ENCODE measurements at places on chromosomes 5 and 9.

GRCh38 chr5:39137819-39138451, 63.7 kb upstream of the RICTOR start:
- peaks cover 43% of the 10 kb centered on the region for H3K4me1 ChIP-seq
- no peak for DNase-seq
- no peak overlapping the region for H3K4me3 ChIP-seq

- no peak overlapping the region for H3K27ac ChIP-seq
- no peak overlapping the region for H3K4me3 ChIP-seq
- no peaks in the 10 kb centered on the region for H3K27me3 ChIP-seq
- H3K36me3 ChIP-seq: no peaks in the 10 kb centered on the region
Observed at GRCh38 chr5:139058121-139058520, 140.0 kb downstream of the SIL1 start.

- H3K27ac ChIP-seq: no peak overlapping the region
- H3K4me1 ChIP-seq: no peaks in the 10 kb centered on the region
- H3K27me3 ChIP-seq: no peaks in the 10 kb centered on the region
- H3K36me3 ChIP-seq: peaks cover 22% of the 10 kb centered on the region
- no peak overlapping the region for H3K4me3 ChIP-seq
Observed at GRCh38 chr9:137095664-137096517, 9.1 kb downstream of the MAN1B1 start.

GRCh38 chr5:173265433-173265832, 30.4 kb upstream of the NKX2-5 start:
- H3K4me3 ChIP-seq: no peak overlapping the region
- no peak for DNase-seq
- peaks cover 45% of the 10 kb centered on the region for H3K27me3 ChIP-seq
- H3K4me1 ChIP-seq: no peaks in the 10 kb centered on the region
- no peak overlapping the region for H3K27ac ChIP-seq

DNA sequence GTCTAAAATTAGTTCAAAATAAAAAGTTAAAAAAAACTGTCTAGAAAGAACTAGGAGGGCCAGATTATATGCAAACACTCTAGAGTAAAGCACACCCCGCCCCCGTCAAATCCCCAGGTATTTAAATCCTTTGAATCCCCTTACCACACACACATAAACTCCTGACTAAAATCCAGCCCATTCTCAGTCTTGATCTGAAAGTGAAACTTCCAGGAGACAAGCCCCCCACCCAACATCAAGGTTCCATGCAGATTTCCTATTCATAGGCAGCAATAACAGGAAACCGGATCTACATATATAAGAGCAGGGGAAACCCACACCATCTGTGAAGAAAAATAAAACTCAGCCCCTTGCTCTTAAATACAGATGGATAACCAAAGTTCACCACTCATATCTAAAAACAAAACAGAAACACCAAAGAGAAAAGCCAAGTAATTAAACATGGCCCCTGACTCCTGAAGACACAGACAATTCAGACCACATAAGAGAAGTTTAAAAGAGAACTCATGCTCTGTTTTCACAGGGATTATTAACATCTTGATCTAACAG, 42.3 kb downstream of the MARCHF3 start:
- DNase-seq: no peak
- H3K27me3 ChIP-seq: 0 out of 2 replicates have a peak, but pooled peaks cover 1% of the 10 kb centered on the region
- H3K4me3 ChIP-seq: no peak overlapping the region
- H3K4me1 ChIP-seq: peaks cover 35% of the 10 kb centered on the region

DNA sequence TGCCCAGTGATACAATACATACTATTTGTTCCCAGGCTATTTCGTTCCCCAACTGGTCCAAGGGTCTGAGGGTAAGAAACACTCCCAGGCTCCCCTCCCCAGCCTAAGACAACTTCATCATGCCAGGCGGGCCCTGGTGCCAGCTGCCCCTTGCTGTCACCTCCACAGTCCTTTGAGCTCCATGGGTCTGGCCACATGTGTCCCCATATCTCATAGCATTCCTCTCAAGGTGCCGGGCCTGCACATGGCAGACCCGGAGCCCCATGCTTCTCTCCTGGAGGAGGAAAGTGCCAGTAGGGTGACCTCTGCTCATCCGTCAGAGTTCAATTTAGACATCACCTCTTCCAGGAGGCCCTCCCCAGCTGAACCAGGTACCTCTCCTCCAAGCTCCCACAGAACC, 120.5 kb downstream of the C5orf15 start:
- DNase-seq: no peak
- H3K27me3 ChIP-seq: peaks cover 51% of the 10 kb centered on the region
- H3K4me1 ChIP-seq: no peaks in the 10 kb centered on the region
- no peak overlapping the region for H3K4me3 ChIP-seq

- no peaks in the 10 kb centered on the region for H3K27me3 ChIP-seq
- H3K4me3 ChIP-seq: no peak overlapping the region
- H3K27ac ChIP-seq: no peak overlapping the region
- H3K4me1 ChIP-seq: peaks cover 23% of the 10 kb centered on the region
- no peak for DNase-seq
Observed at GRCh38 chr5:64814073-64814472, 45.3 kb downstream of the CWC27 start.

GRCh38 chr5:172834415-172835289, 601 bp downstream of the ERGIC1 start:
- H3K27ac ChIP-seq: peak overlapping the region; percentile 73
- H3K27me3 ChIP-seq: no peaks in the 10 kb centered on the region
- peaks cover 5% of the 10 kb centered on the region for H3K36me3 ChIP-seq
- H3K4me1 ChIP-seq: peaks cover 58% of the 10 kb centered on the region
- H3K4me3 ChIP-seq: peak overlapping the region; percentile 89
- DNase-seq: peak; percentile 22

DNA sequence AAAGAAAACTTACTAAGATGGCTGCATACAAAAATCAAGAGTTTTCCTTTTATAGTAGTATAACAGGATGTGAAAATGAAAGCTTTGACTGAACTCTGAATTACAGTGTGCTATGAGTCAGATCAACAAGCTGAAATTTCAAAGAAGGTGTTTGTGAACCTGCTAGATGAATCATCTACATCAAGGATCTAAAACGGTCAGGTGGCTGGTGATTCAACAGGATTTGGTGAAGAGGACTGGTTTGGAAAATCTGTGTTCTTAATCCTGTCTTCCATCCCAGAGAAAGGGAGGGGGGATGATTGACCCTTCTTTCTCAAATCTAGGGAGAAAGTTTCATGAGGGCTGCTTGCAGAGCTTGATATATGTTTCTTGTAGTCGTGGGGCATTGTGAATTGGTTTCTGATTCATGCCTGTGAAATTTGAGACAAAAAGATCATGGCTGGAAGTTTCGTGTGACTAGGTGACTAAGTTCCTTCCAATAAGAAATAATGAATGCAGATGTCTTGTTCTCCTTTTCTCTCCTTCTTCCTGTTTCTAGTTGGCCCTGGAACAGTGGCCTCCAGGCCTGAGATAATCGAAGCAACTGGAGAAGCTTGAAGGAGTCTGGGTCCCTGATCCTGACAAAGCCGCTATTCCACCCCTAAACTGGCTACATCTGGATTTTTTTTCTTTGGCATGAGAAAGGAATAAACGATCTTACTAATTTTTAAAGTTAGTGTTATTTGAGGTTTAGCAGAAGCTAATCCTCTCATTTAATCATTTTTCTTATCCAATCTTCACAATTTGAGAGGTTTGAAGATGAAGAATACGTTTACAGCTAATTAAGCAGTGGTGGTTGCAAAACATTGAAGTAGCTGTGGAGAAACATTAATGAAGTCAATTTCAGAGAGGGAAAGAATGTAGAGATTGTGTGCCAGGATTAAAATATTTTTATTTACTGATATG, 67.2 kb downstream of the MRPS30 start:
- no peak for DNase-seq
- H3K27me3 ChIP-seq: no peaks in the 10 kb centered on the region
- H3K27ac ChIP-seq: no peak overlapping the region
- H3K4me3 ChIP-seq: no peak overlapping the region

DNA sequence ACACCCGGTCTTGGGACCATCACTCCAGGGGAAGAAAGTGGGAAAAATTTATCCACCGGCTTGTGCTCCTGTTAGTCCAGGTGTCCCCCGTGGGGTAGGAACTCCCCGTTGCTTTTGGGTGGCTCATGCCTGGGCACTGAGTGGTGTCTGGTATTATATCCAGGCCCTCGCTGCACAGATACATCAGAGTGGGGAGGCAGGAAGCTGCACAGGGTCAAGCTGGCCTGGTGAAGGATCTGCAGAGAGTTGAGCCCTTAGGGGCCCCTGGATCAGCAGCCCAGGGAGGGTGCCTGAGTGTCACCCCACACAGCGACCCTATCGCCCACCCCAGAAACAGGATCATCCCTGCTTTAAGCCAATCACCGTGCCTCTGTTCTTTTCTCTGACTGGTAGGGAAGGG, 24.4 kb upstream of the COL5A1 start:
- no peak for DNase-seq
- H3K4me3 ChIP-seq: no peak overlapping the region
- H3K36me3 ChIP-seq: peaks cover 24% of the 10 kb centered on the region
- peaks cover 28% of the 10 kb centered on the region for H3K4me1 ChIP-seq

- peaks cover 14% of the 10 kb centered on the region for H3K4me1 ChIP-seq
- no peak for DNase-seq
- no peaks in the 10 kb centered on the region for H3K36me3 ChIP-seq
- no peak overlapping the region for H3K27ac ChIP-seq
- H3K4me3 ChIP-seq: no peak overlapping the region
Observed at GRCh38 chr9:3224931-3225330, 300.9 kb downstream of the RFX3 start.

GRCh38 chr9:78050421-78050820, 18.8 kb upstream of the GNAQ start:
- no peak overlapping the region for H3K4me3 ChIP-seq
- no peak overlapping the region for H3K27ac ChIP-seq
- DNase-seq: no peak
- H3K36me3 ChIP-seq: no peaks in the 10 kb centered on the region
- peaks cover 17% of the 10 kb centered on the region for H3K27me3 ChIP-seq
- no peaks in the 10 kb centered on the region for H3K4me1 ChIP-seq

DNA sequence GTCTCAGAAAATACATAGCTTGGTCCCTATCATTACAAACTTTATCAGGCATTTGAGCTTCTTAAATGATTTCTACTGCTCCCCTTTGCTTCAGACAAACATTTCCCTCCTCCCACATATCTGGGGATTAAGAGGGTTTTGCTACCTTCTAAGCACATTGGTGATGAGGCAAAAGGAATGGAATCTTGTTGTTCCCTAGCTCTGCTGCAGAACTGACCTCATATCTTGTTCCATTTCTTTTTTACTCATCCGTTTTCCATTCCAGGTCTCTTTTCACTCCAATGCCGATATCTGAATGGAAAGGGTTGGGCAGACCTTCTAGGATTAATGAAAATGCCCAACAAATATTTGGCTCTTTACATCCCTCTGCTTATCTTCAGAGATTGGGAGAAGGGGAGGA, 444.6 kb downstream of the ZNF608 start:
- H3K36me3 ChIP-seq: no peaks in the 10 kb centered on the region
- no peak overlapping the region for H3K4me3 ChIP-seq
- H3K27ac ChIP-seq: no peak overlapping the region
- peaks cover 2% of the 10 kb centered on the region for H3K27me3 ChIP-seq

DNA sequence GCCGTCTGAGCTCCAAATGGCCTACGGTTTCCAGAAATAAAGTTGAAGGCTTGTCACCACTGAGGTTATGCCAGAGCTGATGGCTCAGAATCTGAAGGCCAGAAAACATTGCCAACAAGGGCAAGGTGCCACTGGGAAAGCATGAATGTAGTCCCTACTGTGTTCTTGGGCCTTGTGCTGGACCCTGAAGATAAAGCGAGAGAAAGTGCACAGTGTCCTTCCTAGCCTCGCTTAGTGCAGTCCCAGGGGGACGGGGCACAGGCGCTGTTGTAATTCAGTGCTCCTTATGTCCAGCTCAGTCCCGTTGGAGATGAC, 84.5 kb downstream of the NDFIP1 start:
- no peak for DNase-seq
- peaks cover 5% of the 10 kb centered on the region for H3K27me3 ChIP-seq
- 0 out of 2 replicates have a peak, but pooled peaks cover 4% of the 10 kb centered on the region for H3K36me3 ChIP-seq
- H3K27ac ChIP-seq: no peak overlapping the region
- H3K4me3 ChIP-seq: no peak overlapping the region

Data from HFFc6 (cell line).